ENCODE measurements at places on chromosomes 2 and 18. TPM values are rescaled to one million over a fixed set of nuclear protein-coding genes. Genes with fewer than 3 reads are reported as not detected.
A peak's percentile ranks its signal among the peaks of the same experiment; 100 is the strongest.

DNA sequence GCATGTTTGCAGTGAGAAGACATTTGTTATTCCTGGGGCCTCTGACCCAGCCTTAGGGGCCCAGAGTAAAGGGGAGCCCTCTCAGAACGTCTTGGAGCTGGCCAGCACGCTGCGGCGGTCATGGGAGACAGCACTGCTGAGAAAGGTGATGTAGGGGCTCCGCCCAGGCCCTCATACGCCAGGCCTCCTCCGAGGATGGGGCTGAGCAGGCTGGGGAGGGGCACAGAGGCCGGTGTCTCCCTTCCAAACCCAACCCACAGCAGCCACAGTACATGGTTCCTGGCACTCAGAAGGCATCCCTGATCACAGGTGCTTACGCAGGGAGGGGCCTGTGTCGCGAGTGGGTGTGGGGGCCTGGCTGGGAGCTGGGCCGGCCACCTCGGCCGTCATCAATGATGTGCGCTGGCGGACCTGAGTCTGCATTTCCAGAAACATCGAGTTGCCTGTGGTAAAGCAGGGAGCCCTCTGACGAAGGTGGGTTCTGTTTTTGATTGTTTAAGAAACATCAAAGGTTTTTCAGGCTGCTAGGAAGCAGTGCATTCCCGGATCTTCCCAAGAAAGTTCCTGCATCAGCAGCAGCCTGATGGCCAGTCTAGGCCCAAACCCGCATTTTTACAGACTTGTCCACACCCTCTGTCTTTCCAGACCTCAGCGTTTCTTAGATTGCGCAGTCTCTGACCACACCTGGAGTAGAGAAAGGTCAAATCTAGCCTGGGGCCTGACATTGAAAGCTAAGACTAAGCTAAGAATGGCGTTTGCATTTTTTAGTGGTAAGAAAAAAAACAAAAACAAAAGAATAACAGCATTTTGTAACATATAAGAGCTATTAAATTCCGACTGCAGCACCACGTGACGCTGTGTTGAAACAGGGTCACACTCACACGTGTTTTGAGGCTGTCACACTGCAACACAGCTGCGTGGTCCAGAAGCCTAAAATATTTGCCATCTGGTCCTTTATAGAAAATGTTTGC, 51.2 kb upstream of the PXDN start:
- no peaks in the 10 kb centered on the region for H3K36me3 ChIP-seq
- no peaks in the 10 kb centered on the region for H3K4me1 ChIP-seq
- H3K4me3 ChIP-seq = no peak overlapping the region
- no peaks in the 10 kb centered on the region for H3K27me3 ChIP-seq
- DNase-seq = no peak

GRCh38 chr2:172403881-172404468, 23.4 kb upstream of the ITGA6 start:
- H3K36me3 ChIP-seq = no peaks in the 10 kb centered on the region
- H3K27ac ChIP-seq = no peak overlapping the region
- no peaks in the 10 kb centered on the region for H3K4me1 ChIP-seq
- no peak for DNase-seq
- H3K27me3 ChIP-seq = no peaks in the 10 kb centered on the region

DNA sequence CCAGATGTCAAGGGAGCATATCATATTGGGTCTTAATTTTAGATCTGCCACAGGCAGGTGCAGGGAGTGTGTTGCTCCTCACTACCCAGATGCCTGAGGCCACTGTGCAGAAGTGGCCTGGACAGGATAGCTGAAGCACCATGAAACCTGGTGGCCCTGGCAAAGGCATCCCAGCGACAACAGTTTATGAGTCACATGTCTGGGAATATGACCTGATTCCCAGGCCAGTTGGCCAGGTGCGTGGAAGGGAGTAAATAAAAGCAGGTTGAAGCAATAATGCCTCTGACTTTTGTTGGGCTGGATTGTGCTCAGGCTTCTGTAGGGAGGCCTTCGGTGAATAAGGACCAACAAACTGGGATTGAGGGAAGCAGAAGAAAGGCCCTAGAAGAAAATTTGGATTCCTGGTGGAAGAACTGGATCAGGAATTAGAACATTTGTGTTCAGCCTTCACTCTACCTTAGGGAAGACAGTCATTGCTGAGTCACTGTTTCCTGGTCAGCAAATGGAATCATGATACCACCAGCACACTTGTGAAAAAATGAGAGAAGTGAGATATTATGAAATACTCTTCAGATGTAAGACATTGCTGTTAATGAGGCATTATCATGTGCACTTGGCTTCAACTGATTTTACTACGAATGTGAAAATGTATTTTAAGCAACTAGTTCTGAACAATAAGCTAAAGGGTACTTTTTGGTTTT, 78.4 kb upstream of the ZNF516 start:
- H3K27me3 ChIP-seq = peaks cover 8% of the 10 kb centered on the region
- H3K27ac ChIP-seq = no peak overlapping the region
- H3K4me3 ChIP-seq = no peak overlapping the region
- DNase-seq = no peak

GRCh38 chr2:88049622-88050021, 6.0 kb downstream of the KRCC1 start:
- H3K36me3 ChIP-seq = no peaks in the 10 kb centered on the region
- H3K4me1 ChIP-seq = peaks cover 9% of the 10 kb centered on the region
- H3K4me3 ChIP-seq = no peak overlapping the region
- no peaks in the 10 kb centered on the region for H3K27me3 ChIP-seq

GRCh38 chr2:195363496-195363895, 293.5 kb upstream of the SLC39A10 start:
- no peaks in the 10 kb centered on the region for H3K36me3 ChIP-seq
- H3K27me3 ChIP-seq = no peaks in the 10 kb centered on the region
- no peak overlapping the region for H3K4me3 ChIP-seq
- DNase-seq = no peak
- no peak overlapping the region for H3K27ac ChIP-seq
- no peaks in the 10 kb centered on the region for H3K4me1 ChIP-seq

- no peaks in the 10 kb centered on the region for H3K36me3 ChIP-seq
- no peak for DNase-seq
- no peak overlapping the region for H3K27ac ChIP-seq
- no peak overlapping the region for H3K4me3 ChIP-seq
Observed at GRCh38 chr2:15076668-15077067, 444.2 kb downstream of the LRATD1 start.

- no peaks in the 10 kb centered on the region for H3K4me1 ChIP-seq
- H3K27me3 ChIP-seq = no peaks in the 10 kb centered on the region
- no peak for DNase-seq
Observed at GRCh38 chr2:12971581-12972365, 255.0 kb downstream of the TRIB2 start.

- no peaks in the 10 kb centered on the region for H3K27me3 ChIP-seq
- H3K36me3 ChIP-seq = no peaks in the 10 kb centered on the region
- H3K27ac ChIP-seq = no peak overlapping the region
- DNase-seq = no peak
- no peaks in the 10 kb centered on the region for H3K4me1 ChIP-seq
Observed at GRCh38 chr2:128727914-128728313, 409.2 kb upstream of the HS6ST1 start.

GRCh38 chr2:130869441-130870160, 32.9 kb downstream of the ARHGEF4 start:
- H3K27me3 ChIP-seq = no peaks in the 10 kb centered on the region
- no peaks in the 10 kb centered on the region for H3K4me1 ChIP-seq
- DNase-seq = no peak
- no peak overlapping the region for H3K4me3 ChIP-seq
- no peak overlapping the region for H3K27ac ChIP-seq

- no peak overlapping the region for H3K4me3 ChIP-seq
- no peak for DNase-seq
- no peak overlapping the region for H3K27ac ChIP-seq
- no peaks in the 10 kb centered on the region for H3K36me3 ChIP-seq
- H3K27me3 ChIP-seq = no peaks in the 10 kb centered on the region
- no peaks in the 10 kb centered on the region for H3K4me1 ChIP-seq
Observed at GRCh38 chr2:175914846-175915245, 87.2 kb downstream of the LNPK start.

- no peak for DNase-seq
- H3K4me1 ChIP-seq = peaks cover 4% of the 10 kb centered on the region
- H3K36me3 ChIP-seq = no peaks in the 10 kb centered on the region
- no peak overlapping the region for H3K4me3 ChIP-seq
Observed at GRCh38 chr18:9715088-9715343, 6.9 kb downstream of the RAB31 start.

DNA sequence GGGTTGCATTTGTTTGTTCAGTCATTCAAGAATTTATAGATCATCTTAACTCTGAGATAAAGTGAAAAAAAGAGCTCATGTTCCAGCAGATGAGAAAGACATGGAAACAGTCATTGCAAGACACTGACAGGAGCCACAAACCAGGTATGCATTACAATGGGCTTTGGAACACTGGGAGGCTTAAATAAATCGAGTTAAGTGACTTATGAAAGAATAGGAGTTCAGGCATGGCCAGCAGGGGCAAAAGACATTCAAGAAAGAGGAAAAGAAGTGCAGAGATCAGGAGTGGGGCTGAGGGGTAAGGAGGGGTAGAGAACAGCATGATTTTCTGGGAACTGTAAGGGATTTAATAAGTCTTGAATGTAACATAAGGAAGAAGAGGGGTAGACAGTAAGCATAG, 121.2 kb upstream of the EPC2 start:
- no peak overlapping the region for H3K4me3 ChIP-seq
- H3K36me3 ChIP-seq = no peaks in the 10 kb centered on the region
- DNase-seq = peak; percentile 56
- no peaks in the 10 kb centered on the region for H3K27me3 ChIP-seq

DNA sequence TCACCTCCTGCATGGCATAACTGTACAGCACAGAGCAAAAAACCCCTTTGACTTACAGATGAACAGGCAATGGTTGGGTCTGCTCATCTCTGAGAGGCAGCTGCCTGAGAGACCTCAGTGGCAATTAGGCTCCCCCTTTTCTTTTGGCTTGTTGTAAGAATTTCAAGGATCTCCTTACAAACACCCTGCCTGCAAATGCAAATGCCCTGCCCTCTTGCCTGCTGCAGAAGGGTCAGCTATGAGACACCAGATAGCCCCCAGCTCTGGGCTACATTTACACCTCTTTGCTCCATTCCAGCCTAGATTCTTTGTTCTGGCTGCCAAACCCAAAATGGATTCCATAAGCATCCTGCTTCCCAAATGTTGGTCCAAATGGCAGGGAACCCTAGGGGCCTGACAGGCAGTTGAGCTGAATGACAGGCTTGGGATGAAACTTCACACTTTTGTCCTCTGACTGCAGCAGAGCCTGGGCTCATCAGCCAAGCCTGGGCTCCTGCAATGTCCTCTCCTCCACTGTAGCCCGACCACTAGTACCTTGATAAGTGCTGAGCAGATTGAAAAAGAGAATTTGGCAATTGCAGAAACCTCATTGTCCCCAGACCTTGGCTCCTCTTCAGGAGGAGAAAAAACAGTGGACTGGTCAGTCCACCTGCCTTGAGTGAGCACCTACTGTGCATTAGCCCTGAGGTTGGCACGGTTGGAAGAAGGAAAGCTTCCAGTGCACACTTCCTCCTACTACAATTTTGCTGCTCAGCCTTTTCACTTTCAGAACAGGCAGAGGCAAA, 678.3 kb downstream of the BCL11A start:
- peaks cover 19% of the 10 kb centered on the region for H3K4me1 ChIP-seq
- no peak overlapping the region for H3K27ac ChIP-seq
- DNase-seq = peak; percentile 14

DNA sequence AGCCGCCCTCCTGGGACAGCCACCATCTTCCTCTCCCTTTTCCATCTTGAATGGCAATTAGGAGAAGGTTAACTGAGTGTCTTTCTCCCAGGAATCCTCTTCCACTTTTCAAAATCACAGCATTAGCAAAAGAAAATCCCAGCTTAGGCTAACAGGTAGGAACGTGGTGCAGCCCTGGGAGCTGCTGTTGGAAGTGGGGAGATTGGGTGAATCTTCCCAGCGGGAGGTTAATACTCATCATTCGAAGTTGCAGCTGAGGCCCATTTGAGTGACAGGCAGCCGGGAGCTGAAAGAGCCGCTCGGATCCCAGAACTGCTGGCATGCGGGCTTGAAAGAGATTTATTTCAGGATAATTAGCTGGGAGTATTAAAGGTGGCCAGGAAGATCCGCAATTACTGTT, 306.0 kb downstream of the BCL11A start:
- H3K4me1 ChIP-seq = no peaks in the 10 kb centered on the region
- peak; percentile 16 for DNase-seq
- H3K27me3 ChIP-seq = no peaks in the 10 kb centered on the region
- no peak overlapping the region for H3K27ac ChIP-seq
- H3K36me3 ChIP-seq = no peaks in the 10 kb centered on the region

DNA sequence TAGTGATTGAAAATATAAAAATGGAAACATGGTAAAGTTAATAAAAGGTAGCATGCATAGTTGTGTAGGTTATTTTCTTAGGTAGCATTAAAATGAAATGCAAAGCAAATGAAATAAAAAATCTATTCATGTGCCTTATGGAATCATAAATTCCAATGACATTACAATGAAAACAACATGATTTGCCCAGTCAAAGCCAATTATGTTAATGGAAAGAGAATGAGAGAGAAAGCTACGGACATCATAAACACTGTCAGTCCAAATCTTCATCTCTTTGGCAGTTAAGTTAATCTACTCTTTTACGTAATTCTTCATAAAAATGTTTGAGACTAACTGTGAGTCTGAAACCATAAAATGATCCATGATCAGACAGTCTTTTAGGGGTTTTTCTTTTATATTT, 636.7 kb upstream of the SYT4 start:
- no peaks in the 10 kb centered on the region for H3K27me3 ChIP-seq
- H3K27ac ChIP-seq = no peak overlapping the region
- peaks cover 25% of the 10 kb centered on the region for H3K4me1 ChIP-seq
- no peak for DNase-seq

- no peak overlapping the region for H3K4me3 ChIP-seq
- no peak overlapping the region for H3K27ac ChIP-seq
- no peak for DNase-seq
- H3K36me3 ChIP-seq = no peaks in the 10 kb centered on the region
- peaks cover 21% of the 10 kb centered on the region for H3K4me1 ChIP-seq
- no peaks in the 10 kb centered on the region for H3K27me3 ChIP-seq
Observed at GRCh38 chr2:128446049-128446873, 127.6 kb upstream of the HS6ST1 start.

GRCh38 chr2:126880817-126881216, 17.9 kb upstream of the TEX51 start:
- no peak overlapping the region for H3K27ac ChIP-seq
- no peak for DNase-seq
- H3K27me3 ChIP-seq = no peaks in the 10 kb centered on the region
- no peak overlapping the region for H3K4me3 ChIP-seq

The UGT1A4 gene
- not detected for total RNA-seq
